ENCODE measurements at places on chromosomes 6 and 20.

DNA sequence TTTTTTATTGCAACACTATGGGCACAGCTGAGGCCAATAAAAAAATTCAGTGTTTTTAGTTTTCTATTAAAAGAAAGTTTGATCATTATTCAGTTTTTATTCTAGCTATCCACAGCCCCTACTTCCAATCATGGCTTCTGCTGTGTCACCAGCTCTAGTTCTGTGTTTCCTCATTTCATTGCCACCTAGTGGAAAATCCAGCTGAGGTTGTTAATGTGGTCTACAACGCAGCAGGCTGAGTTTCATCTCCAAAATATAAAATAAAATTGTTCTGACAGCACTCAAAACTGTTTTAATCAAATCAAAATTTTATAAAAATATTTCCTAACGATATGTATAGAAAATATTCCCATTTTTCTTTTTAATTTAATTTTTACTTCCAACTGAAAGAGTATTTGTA is 13.6 kb downstream of the COL9A1 start:
- no peak for DNase-seq

GRCh38 chr6:42103753-42104094 is 38.7 kb downstream of the C6orf132 start:
- DNase-seq: no peak

GRCh38 chr20:3358676-3359340 is 48.7 kb downstream of the DNAAF9 start:
- DNase-seq: no peak

GRCh38 chr6:12178521-12178920 is 111.6 kb upstream of the EDN1 start:
- no peak for DNase-seq

- DNase-seq: no peak
Measured at GRCh38 chr6:30265181-30265580, 52.0 kb upstream of the TRIM26 start.

- no peak for DNase-seq
Measured at GRCh38 chr20:19832875-19833274, 74.8 kb downstream of the RIN2 start.

DNA sequence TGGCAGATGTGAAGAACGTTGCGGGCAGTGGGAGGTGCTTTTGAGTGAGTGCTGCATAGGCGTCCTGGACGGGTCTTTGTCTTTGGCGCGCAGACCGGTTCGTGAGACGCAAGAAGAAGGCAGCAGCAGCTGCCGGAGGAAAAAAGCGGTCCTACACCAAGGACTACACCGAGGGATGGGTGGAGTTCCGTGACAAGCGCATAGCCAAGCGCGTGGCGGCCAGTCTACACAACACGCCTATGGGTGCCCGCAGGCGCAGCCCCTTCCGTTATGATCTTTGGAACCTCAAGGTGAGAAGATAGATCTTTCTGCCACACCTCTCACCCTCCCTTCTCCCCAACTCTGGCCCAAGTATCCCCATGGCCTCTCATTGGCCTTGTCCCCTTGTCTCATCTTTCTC is 1.1 kb downstream of the ABT1 start:
- no peak for DNase-seq

GRCh38 chr20:8432435-8433148 is 300.5 kb downstream of the PLCB1 start:
- DNase-seq: no peak

GRCh38 chr6:30885481-30885998 is 1.2 kb downstream of the DDR1 start:
- no peak for DNase-seq

DNA sequence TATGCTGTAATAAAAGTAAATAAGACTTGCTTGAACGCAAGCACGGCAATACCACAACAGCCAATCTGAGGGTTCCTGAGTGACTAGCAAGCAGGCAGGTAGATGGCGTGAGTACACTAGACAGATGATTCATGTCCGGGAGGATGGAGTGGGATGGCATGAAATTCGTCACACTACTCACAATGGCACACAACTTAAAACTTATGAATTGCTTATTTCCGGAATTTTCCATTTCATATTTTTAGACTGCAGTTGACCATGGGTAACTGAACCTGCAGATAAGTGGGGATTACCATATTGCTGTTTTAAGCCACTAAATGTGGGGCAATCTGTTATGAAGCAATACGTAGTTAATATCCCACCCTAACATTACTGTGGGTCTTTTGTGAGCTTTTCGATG is 93.6 kb upstream of the NFATC2 start:
- peak; percentile 13 for DNase-seq

DNA sequence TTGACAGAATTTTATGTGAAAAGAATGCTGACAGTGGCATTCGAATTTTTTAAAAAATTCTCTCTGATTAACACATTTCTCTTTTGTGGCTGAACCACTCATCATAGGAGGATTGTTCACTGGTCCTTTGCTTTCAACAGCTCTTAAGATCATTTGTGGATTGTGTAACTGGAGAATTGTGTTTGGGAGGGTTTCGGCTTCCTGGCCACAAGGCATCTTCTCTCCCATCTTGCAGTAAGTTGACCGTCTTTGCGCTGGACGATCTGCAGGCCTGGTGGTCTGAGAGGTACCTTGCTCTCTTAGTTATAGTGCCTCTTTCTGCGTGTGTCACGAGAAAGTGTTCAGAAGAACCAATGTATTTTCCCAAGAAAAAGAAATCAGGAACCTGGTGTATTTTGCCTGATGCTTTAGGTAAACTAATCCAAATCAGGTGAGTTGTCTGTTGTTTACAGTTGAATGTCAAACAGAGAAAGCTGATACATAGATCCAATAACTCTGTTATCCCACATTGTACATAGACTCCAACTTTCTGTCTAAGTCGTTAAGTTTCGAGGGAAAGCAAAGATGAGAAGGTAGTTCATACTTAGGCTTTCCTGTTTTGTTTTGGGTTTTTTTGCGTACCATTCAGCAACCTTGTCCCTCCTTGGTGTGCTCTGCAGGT is 14.8 kb upstream of the EXOC2 start:
- no peak for DNase-seq

DNA sequence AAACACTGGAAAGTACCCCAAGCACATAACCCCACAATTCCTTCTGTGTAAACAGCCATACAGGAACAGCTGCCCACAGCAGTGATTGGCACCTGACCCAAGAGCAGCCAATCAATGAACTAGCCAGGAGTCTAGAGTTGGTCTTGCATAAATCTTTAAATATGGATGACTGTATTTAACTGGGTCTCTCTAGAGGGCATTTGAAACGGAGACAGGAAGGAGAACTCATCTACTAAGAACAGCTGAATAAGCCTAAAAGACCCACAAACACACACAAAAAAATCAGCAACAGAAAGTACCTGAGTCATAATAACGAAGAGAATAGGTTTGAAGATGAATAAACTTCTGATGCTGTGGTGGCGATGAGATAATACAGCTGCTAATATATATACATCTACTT is 49.0 kb upstream of the ASF1A start:
- DNase-seq: no peak

All from stimulated activated CD4-positive, alpha-beta T cell treated with anti-CD3 and anti-CD28 coated beads, Interleukin-4, amount 100 ng/mL, for 1 hour (primary cell).